Stimulated activated CD8-positive, alpha-beta memory T cell treated with anti-CD3 and anti-CD28 coated beads, Interleukin-4, amount 100 ng/mL, for 1 hour (primary cell): ENCODE measurements at places on chromosomes 3 and 15.

DNA sequence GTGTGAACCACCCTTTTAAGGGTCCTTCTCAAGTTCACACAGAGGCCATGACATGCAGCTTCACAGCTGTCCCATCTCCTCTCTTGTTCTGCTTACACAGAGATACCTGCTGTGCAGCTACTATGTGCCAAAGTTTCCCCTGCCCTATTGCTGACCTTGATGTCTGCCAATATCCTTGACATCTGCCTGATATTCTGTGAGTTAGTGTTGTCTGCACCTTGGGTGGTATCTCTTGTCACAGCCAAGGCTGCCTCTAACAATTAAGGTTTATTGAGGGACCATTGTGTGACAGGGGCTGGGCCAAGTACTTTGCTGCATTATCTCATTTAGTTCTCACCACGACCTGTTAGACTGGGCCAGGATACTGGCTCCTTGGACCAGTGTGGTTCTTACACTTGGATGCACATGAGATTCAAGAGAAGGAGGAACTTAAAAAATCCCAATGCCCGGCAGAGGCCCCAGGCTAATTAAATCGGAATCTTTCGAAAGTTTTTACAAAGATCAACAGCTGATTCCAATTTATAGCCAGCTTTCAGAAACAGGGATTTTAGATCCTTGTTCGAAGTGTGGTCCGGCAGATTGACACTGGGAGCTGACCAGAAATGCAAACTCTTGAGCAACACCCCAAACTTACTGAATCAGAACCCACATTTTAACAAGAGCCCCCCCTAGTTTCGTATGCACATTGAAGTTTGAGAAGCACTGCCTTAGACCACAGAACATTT lies 178.6 kb downstream of the SATB1 start:
- no peak for DNase-seq

- no peak for DNase-seq
Observed at GRCh38 chr3:175155172-175155571, 296.0 kb downstream of the NAALADL2 start.

DNA sequence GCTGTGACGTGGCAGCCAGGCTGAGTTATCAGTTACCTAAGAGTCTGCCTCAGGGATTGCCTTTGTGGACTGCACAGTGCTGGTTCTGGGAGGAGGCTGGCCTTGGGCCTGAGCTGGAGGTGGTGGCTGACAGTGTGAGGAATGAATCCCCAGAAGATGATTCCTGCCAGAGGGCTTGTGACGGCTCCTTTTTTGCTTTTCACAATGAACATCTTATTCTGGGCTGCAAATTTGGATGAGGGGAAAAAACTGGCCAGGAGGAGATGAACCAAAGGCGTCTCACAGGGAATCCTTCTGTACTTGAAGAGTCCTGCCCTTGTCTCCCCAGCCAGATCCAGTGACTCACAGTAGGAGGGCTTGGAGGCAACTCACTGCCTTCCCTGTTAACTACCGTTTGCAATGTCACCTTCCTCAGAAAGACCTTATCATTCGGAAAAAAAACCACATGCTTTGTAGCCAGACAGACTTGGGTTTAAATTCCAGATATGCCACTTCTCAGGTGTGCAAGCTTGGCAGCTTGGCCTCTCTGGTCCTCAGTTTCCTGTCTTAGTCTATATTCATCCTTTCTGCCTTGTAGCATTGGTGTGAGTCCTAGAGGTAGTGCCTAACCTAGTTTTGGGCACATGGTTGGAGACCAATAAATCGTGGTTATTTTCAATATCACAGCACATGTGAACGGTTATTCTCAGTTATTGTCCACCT lies 19.1 kb downstream of the ST6GAL1 start:
- DNase-seq, result no peak

DNA sequence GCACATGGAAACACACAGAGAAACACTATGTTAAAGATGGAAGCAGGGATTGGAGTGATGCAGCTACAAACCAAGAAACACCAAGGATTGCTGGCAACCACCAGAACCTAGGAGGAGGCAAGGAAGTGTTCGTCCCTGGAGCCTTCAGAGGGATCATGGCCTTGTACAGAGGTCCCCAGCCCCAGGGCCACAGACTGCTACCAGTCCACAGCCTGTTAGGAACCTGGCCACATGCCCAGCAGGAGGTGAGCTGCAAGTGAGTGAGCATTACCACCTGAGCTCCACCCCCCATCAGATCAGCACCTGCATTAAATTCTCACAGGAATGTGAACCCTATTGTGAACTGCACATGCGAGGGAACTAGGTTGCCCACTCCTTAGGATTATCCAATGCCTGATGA lies 505.7 kb upstream of the MDFIC2 start:
- no peak for DNase-seq

DNA sequence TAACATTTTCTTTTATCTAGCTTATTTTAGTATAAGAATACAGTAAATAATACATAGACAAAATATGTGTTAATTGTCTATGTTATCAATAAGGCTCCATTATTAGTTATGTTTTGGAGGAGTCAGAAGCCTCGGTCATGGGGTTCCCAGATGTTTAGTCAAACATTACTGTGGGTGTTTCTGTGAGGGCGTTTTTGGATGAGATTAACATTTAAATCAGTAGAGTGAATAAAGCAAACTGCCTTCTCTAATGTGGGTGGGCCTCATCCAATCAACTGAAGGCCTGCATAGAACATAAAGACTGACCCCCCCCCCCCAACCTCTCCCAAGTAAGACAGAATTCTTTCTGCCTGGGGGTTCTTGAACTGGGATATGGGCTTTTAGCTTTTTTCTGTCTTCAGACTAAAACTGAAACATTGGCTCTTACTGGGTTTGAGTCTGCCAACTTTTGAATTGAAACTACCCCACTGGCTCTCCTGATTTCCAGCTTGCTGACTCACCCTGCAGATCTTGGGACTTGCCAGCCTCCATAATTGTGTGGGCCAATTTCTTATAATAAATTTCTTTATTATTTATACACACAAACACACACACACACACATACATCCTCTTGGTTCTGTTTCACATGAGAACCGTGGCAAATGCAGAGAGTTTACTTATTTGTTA lies 192.0 kb downstream of the TPRG1 start:
- DNase-seq, result no peak

DNA sequence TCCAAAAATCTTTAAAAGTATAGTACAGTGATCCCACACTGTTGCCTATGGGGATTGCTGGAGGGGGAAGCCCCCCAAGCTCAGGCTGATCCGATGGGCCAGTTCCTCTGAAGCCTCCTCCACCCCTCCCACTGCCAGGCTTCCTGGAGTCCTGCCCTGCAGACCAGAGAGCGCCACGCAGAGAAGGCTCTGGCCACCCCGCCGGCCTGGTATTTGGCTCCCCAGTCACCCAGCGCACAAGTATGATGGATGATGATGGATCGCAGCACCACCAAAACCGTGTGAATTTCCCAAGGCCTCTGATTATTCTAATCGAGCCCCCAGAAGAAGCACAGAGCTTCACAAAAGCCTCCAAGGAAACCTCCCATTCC lies 259.0 kb downstream of the MECOM start:
- DNase-seq, result no peak

DNA sequence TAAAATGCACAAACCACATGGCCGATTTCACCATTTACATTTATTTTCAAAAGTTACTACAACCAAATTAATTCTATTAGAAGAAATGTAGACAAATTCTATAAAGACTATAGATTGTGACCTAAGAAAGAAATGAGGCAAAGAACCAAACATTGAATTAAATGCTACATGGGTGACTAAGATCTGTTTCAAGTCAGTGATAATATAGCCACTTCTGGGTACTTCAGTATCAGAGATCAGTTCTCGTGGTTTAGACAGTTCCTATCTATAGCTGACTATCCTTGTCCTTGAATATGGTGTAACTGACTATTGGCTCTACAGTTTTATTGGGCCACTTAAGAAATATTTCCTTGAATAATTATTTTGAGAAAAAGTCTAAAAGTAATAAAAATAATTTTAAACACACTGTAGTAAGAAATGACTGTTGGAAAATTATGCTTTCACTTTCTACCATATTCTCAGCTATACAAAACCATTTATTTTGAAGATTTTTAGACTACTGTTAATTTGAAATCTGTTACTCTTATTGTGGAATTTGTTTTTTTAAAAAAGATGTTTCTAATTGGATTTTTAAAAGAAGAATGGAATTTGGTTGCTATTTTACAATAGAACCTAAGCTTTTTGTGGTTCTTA lies 14.1 kb downstream of the KCNMB3 start:
- DNase-seq, result no peak

GRCh38 chr3:161035711-161036110 lies 69.4 kb downstream of the B3GALNT1 start:
- no peak for DNase-seq
